ENCODE measurements at places on chromosomes 4 and X.

GRCh38 chr4:164192844-164193243, 561.1 kb upstream of the SMIM31 start:
- DNase-seq, result no peak

GRCh38 chr4:23902222-23902804, 12.5 kb upstream of the PPARGC1A start:
- no peak for DNase-seq

GRCh38 chr4:4782969-4783368, 76.5 kb upstream of the MSX1 start:
- DNase-seq, result no peak

DNA sequence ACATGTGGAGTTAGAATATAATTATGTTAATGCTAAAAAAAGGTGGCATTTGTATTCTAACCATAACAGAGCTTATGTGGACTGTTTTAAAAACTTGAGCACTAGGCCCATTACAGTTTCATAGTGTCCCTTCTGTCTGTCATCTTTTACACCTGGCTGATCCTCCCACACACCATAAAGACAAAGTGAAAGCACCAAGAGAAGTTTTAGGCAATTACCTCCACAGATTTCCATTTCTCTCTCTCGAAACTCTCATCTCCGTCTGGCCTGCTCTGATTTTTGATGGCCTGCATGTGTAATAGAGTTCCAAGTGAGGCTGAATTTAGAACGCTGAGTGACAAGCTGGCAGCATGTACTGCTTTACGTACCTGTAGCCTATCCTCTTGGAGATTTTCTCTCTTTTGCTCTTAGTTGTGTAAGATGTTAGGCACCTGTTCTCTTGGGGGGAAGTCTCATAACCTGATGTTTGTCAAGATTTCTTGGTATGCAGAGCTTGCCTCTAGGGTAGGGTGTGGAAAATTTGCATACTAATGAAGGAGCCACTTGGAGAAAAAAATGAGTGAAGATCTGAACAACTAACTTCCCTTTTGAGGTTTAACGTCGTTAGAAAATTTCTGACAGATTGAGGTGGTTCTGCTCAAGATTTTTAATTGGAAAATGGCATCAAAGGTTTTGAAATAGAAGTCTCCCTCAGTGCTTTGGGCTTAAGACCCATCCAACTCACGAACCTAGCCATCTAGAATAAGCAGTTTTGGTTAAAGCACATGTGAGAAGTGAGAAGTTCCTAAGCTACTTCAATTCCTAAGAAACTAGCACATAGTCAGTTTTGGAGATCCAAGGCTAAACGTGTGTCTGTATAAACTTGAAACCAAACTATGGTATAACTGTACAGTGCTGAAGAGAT, 57.6 kb upstream of the RAP1GDS1 start:
- no peak for DNase-seq

DNA sequence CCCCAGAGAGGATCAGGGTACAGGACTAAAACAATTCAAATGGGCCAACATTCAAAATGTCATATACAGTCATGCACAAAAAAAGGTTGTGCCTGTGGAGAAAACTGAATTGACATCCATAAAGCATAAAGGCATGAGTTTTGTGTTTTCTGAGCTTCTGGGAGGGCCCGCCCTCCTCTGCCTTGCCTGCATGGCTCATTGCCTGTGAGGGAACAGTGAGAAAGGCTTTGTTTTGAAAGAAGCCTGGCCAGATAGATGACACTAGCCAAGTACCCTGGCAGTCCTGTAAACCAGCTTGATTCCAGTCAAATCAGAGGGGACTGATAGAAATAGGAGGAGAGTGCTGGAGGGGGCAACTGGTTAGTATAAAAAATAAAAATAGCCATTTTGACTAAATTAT, 194.3 kb downstream of the KIT start:
- DNase-seq, result no peak

DNA sequence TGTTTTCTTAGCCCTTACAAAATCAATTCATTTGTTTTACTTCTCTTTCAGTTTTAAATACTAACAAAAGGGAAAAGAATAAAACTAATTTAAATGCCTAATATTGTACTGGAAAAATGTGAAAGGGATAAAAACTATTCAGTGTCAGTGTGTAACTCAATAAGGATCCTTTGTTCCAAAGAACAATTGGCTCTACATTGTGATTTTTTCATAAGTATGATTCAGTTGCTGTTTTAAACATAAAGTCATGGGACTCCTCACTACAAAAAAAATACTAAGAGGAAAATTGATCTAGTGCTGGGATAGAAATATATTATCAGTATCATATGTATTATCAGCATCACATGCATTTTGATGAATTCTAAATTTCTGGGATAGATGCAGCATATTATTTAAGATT, 199.4 kb upstream of the TRAM1L1 start:
- DNase-seq, result no peak

GRCh38 chr4:153127760-153128494, 76.3 kb upstream of the TRIM2 start:
- peak; percentile 93 for DNase-seq

DNA sequence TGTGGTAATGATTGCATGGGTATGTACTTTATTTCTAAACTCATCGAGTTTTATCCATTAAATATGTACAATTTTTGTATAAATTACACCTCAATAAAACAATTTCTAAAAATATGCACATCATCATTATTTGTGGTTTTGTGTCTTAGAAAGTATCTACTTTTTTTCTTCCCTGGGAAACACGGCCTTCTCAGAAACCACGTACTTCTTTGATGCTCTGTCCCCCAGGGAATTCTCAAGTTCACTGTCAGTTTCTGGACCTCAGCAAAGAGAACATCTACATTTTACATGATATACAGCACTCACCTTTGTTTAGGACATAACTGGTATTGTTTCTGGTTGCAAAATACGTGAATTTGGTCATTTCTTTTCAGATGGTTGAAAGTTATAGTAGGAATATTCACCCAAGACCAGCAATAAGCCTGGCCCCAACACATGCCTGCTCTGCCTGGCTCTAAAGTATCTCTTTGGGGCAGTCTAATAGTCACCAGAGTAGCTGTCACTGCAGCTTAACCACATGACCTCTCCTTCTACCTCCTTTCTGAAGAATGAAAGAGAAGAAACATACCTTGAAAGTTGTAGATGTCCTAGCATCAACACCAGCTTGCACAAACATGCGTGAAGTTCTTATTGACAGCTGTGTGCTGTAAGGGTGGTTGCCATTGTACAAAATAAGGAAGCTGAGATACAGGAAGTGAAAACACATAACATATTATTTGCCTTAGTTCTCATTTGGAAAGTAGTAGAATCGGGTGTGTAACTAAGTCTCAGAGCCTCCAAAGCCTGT, 48.4 kb upstream of the SPANXN4 start:
- no peak for DNase-seq

GRCh38 chrX:136344320-136344719, 43.6 kb downstream of the ADGRG4 start:
- no peak for DNase-seq

- no peak for DNase-seq
Measured at GRCh38 chrX:122517786-122518185, 666.3 kb upstream of the GRIA3 start.

GRCh38 chrX:39519566-39520301, 578.0 kb downstream of the BCOR start:
- no peak for DNase-seq

DNA sequence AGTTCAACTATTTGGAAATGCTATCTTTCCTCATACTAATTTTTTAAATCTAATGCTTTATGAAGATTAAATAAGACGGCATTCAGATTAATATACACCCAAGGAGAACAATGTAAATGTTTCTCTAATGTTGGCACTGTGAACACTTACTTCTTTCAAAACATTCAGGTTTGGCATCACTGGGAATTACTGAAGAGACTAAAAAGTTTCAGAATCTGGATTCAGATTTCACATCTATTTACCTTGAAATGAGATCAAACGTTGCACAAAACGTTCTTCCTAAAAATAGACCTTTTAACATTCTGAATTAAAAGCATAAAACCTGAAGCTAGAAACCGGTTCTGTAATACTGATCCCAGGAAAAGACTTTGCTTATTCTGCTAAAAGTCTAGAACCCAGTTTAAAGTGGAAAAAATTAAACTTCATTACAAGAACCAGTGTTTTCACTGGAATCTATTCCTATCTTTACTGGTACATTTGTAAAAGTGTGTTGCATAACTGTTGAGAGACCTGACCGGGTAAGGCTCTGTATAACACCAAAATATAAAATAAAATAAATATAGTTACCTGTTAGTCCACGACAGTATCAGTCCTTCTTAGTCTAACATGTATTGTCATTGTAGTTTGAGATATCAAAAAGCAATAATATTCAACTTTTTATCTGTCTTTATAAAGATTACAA, 117.4 kb upstream of the MAP9 start:
- no peak for DNase-seq

DNA sequence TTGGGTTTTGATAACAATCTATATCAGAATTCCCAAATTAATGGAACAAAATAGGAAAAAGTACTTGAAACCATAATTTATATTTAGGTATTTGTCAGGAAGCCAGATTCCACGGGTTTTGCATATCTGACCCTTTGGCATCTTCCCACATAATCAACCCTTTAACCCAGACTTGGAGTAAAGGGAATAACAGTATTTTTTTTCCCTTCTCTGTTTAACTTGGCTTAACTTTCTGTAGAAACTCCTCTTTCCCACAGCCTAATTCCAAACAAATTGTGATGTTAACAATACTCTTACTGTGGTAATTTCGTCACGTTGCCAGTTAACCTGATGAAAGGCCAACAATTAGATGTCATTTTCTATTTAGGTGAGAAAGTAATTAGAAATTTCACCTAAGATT, 49.4 kb upstream of the GUCY1A1 start:
- DNase-seq, result no peak

DNA sequence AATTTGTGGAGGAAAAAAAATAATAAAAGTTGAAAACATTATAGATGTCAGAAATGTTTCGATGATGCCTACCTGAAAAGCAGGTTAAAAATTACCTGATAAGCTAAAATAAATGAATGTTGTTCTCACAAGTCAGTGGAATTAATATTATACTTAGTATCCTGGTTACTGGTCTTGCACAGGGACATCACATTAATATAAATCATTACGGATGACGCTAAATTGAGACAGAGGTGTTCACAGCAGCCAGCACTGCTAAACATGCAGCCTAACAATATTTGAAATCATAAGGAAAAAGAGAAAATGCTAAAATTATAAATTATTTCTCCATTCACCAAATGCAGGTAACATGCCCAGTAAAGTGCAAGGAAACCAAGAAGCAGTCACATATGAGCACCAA, 1130.0 kb downstream of the STPG2 start:
- DNase-seq, result no peak

- DNase-seq, result peak; percentile 78
Measured at GRCh38 chr4:124936427-124936826, 223.9 kb upstream of the ANKRD50 start.

GRCh38 chr4:10403633-10404445, 53.4 kb downstream of the ZNF518B start:
- peak; percentile 23 for DNase-seq

- DNase-seq, result no peak
Measured at GRCh38 chr4:179441596-179441995, 1999.4 kb upstream of the AGA start.

GRCh38 chr4:8522160-8523120, 57.8 kb upstream of the GPR78 start:
- no peak for DNase-seq

DNA sequence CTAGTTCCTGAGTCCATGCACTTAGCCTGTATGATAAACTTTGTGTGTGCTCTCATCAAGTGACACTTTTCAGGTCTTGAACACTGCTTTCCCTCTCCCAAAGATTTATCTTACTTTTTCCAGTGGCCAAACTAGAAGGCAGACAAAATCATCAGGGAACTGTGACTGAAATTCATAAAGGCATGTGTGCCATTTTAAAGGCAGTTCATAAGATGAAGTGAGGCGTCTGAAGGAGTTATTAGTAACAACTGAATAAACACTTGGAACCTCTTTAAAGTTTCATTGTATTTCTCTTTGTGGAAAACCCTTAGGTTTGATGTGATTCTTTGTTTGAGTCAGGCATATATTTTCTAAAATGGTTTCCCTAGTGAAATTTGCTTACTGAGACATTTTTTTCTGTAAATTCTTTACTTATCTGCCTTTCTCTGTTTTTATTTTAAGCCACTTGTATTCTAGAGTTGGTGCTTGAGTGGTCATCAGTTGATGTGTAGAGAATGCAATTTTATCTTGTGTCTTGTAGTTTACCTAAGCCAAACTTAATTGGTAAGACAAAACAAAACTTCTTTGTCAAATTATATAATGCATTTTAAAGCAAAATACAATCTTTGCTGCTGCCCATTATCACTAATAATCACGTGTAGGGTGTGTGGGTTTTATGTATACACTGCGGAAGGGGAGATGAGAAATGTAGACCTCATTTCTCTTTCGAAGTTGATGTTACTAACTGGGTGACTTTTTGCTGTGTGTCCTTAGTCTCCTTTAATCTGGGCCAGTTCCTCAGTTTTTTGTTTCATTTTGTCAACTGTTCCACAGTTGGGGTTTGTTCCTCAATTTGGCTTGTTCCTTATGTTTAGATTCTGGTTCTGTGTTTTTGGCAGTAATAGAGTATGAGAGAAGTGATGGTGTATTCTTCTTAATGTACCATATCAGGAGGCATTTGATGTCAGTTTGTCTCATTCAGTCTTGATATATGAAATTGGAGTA, 56.8 kb downstream of the RBPJ start:
- no peak for DNase-seq
